ENCODE measurements at places on chromosomes 5 and 9.

DNA sequence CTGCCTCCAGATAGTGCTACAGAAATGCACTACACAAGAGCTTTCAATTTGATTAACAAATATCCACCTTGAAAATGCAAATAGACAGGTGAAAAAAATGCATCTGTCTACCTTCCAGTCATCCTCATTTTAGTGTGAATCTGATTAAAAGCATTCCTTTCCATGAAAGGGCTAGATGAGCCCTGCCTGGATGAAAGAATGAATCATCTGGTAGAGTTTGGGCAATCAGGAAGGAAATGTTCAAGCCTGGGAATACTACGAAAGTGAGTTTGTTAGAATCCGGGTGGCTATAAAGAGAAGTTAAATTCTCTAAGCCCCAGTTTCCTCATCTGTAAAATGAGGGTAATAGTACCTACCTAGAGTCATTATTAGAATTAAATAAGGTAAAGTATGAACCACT lies 142.6 kb downstream of the FAM114A2 start:
- no peak for DNase-seq

- DNase-seq, result no peak
Measured at GRCh38 chr5:531749-532315, 7.6 kb upstream of the SLC9A3 start.

DNA sequence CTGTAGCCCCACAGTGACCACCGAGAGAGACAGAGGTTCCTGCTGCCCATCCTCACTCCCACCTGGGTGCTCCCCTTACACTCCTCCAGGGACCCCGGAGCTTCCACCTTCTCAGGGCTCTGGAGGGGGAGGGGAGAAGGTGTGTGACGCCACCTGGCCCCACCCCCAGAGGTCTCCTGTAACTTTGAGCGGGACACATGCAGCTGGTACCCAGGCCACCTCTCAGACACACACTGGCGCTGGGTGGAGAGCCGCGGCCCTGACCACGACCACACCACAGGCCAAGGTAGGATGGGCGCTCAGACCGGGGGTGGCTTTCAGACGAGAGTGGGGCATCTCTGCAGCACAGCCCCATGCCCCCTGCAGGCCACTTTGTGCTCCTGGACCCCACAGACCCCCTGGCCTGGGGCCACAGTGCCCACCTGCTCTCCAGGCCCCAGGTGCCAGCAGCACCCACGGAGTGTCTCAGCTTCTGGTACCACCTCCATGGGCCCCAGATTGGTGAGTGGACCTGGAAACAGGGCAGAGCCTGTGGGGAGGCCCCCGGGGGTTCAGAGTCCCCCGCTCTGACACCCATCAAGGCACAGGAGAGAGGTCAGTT lies 4.5 kb downstream of the MAMDC4 start:
- DNase-seq, result no peak

- peak; percentile 5 for DNase-seq
Measured at GRCh38 chr5:86880785-86881492, 263.2 kb downstream of the COX7C start.

GRCh38 chr5:173453167-173453566 lies 125.0 kb upstream of the STC2 start:
- DNase-seq, result no peak

GRCh38 chr5:126718236-126718868 lies 58.6 kb upstream of the LMNB1 start:
- DNase-seq, result no peak

DNA sequence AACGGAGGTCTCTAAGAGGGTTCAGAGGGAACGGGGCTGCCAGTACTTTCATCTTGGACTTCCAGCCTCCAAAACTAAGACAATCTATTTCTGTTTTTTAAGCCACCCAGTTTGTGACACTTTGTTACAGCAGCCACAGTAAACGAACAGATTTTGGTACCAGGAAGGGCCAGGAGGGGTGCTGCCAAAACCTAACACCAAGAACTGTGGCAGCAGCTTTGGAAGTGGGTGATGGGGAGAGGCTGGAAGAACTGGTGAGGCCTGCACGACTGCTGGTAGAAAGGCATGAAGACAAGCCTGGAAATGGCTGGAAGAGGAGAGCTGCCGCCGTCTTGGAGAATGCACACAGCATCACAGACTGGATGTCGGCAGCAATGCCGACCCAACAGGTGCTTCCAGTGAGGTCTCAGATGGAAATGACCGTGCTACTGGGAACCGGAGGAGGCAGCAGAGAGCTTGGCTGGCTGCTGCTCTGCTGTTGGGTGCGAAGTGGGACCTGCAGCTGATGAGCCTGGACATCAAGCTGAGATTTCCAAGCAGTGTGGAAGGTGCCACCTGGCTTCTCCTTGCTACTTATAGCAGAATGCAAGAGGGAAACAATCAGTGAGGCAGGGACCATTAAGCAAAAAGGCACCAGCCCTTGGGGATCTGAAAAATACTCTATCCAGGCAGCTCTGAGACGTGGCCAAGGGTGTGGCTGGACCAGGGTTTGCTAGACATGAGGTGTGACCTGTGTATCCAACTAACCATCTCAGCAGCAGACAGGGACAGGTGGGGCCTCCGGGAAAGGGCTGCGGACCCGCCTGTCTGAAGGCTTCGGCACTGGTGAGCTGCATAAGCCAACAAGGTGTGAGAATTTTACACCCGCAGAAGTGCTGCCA lies 4.7 kb upstream of the TMEM210 start:
- no peak for DNase-seq

DNA sequence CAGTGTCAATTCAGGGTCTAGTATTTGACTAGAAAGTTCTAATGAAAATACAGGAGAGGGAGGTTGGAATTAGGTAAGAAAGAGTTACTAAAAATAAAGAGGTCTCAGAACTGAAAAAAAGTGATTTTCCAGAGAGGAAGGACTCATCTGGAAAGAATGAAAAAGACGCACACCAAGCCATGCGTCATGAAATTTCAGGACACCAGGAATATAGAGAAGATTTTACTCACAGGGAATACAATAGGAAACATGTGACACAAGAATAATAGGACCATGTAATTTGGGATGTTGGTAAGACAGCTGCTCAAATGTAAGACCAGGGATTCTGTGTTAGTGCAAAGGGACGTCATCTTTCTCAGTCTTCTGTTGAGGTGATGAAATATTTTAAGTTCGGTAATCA lies 224.7 kb downstream of the GDNF start:
- DNase-seq, result no peak

GRCh38 chr5:97563050-97563657 lies 380.1 kb upstream of the RIOK2 start:
- DNase-seq, result no peak

All from T-cell (primary cell).